Neural crest cell (in vitro differentiated cells): ENCODE measurements at places on chromosomes 12 and 14. TPM values are rescaled to one million over a fixed set of nuclear protein-coding genes. Genes with fewer than 3 reads are reported as not detected.
A peak's percentile ranks its signal among the peaks of the same experiment; 100 is the strongest.

- DNase-seq = no peak
Measured at GRCh38 chr14:59564366-59564765, 12.2 kb downstream of the CCDC175 start.

AKAP5 gene
- total RNA-seq = 1.3 and 1.4 TPM in 2 replicates

FOXN4 gene
- 1.3 and 1.7 TPM in 2 replicates for total RNA-seq

GRCh38 chr12:27332714-27333402, at the start of gene BMAL2:
TSS of gene BMAL2 (plus strand) at chr12:27332836. CDS start at chr12:27333073, 237 bp downstream.
- peak; percentile 58 for DNase-seq

ARHGEF40 gene
- total RNA-seq = 72.7 and 73.8 TPM in 2 replicates

GRCh38 chr12:30643366-30643765, 52.3 kb downstream of the IPO8 start:
- no peak for DNase-seq

C12orf43 gene
- 25.3 and 25.8 TPM in 2 replicates for total RNA-seq

DNA sequence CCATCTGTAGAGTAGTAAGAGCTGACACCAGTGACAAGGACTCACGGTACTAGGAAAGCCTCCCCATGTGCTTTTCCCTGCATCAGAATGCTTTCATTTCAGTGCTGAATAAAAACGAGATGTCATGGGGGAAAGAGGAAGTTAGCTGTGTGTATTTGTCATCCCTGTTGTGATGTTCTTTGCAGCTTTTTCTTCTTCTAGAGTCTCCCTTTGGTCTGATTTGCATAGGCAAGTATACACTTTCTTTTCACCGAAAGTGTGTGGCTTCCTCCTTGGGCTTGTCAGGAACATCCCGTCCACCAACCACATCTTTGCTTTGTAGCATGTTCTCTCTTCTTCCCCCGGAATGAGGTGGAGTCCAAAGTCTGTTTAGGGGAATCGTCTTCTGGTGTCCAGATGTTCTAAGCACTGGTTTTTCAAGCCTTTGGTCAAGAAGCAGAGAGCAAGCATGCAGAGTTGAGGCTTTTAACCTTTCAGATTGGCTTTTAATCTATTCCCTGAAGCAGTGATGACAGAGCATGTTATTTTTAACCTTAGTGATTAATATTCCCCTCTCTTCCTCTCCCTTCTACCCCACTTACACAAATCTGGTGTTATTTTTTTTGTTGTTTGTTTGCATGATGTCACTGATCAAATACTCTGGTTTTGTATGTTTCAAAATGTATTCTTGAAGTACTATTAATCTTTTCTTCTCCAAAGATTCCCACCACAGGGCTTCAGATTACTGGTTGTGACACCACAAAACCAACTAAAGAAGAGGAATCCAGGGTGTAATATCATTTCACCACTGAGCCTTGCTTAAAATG, 163.4 kb downstream of the SAMD4A start:
- no peak for DNase-seq

DNA sequence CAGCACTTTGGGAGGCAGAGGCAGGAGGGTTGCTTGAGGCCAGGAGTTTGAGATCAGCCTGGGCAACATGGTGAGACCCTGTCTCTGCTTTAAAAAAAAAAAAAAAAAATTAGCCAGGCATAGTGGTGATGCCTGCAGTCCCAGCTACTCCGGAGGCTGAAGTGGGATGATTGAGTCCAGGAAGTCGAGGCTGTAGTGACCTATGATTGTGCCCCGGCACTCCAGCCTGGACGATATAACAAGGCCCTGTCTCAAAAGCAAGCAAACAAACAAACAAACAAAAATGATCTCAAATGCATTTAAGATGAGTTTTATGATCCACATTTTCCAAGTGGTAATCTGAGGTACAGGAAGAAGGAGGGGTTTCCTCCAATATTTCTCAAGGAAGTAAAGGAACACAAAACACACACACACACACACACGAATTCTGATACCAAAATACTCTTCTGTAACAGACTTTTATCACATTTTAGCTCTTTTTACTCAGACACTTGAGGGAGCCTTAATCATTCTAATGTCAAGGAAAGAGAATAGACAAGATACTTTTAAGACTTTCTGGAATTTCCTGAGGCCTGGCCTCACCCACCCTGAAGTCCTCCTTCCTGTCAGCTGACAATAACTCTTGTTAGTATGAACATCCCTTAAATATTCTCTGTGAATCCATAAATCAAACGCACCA, 44.4 kb upstream of the CERS5 start:
- DNase-seq = no peak

- DNase-seq = peak; percentile 36
Measured at GRCh38 chr12:14185427-14186192, 179.9 kb upstream of the ATF7IP start.

DNA sequence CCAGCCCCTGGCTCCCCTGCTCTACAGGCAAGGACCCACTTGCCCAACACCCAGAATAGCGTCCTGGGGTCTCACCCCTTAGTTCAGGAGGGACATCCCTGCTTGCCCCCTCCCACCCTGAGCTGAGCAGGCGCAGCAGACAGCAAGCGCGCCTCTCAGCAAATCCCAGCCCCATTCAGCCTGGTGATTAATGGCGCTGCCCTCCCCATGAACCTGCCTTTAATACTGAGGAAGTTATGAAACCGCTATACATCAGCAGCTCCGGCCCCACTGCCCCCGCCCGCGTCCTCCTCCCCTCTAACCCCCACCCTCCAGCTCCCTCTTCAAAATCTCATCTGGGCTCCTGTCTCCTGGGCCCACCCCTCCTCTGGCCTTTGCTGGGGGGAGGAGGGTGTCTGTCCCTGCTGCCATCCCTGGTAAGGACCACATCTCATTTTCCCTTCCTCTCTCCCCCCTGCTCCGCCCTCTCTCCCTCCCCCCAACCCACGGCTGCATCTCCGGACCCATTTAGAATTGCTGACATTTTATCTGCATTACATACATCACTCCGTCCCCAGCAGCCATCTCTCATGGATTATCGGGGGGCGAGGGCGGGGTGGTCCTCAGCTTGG, 7.1 kb upstream of the SMUG1 start:
- no peak for DNase-seq

NID2 gene
- total RNA-seq = 41.6 and 42.5 TPM in 2 replicates

DNA sequence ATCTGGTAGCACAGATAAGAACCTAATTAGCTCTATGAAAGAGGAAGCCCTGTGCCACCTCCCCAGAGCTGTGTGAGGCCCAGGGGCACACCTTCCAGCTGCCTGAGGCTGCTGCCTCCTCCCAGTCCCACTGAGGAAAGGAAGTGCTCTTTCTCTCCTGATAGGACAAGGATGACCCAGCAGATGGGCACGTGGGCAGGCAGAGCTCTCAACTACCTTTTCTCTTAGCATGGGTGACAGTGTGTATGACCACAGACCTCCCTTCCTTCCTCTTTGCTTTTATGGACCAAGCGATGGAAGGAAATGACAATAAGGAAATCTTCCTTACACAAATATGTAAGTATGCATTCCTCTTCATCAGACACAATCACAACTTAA, 127.6 kb upstream of the AMIGO2 start:
- DNase-seq = no peak

PLEKHG7 gene
- total RNA-seq = not detected in 2 replicates

DNA sequence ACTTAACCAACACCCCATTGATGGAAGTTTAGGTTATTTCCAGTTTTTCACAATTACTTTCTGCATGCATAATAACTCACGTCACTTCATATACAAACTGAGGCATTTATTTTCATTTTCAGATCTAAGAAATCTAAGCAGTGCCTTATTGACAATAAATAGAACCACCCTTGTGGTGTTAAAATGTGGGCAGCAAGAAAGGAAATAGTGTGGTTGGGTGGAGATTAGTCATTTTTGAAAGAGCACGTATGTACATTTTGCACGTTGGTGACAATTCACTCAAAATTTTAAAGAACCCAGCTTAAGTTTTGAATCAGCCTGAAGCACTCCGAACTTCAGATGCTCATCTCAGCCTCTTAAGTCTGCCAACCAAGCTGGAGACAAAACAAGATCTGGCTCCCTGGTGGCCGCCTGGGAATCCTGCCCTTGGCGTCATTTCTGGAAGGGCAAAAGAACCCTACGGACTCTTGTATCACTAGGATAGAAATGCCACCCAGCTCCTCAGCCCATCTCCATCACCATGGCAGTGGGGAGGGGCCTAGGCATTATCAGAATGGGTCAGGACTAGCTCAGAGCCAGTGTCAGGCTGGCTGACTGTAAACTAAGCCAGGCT, 89.5 kb upstream of the BCL2L14 start:
- DNase-seq = no peak

DNA sequence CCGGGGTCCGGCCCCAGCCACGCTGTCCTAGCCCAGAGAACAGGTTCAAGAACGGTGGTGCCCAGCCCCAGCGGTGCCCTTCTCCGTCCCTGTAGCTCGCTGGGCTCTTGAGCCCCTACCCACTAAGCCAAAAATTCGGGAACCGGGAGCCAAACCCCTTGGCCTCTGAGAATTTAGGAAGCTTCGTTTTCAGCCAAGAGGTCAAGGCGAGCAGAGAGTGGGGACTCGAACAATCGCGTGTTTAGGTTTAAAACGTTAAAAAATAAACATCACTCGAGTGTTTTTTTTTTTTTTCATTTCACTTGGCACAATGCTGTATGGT, 6.2 kb downstream of the SIX1 start:
- no peak for DNase-seq

- DNase-seq = no peak
Measured at GRCh38 chr14:65287264-65288131, 125.0 kb upstream of the FUT8 start.

CBLN3 gene
- total RNA-seq = 0.86 and 1.0 TPM in 2 replicates

- no peak for DNase-seq
Measured at GRCh38 chr12:112096667-112097066, 11.9 kb downstream of the NAA25 start.

- DNase-seq = no peak
Measured at GRCh38 chr12:85504624-85505023, 224.6 kb downstream of the ALX1 start.

GRIN2B gene
- 1.0 and 1.1 TPM in 2 replicates for total RNA-seq

DNA sequence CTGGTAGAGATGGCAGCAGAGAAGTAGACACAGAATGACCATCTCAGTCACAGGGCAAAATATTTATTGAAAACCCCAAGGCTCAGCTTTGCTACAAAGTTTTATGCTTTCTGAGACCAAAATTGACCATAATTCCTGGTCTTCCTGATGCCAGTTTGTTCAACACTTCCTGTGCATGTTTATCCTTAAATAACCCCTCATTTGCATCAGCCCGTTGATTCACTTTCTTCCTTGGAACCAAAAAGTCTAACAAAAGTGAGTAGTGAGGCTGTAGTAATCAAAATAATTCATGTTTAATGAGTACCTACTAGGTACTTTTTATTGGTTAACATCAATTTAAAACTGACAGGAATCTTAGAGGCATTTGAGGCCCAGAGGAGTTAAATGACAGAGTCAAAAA, 51.7 kb downstream of the TRHDE start:
- DNase-seq = no peak

GRCh38 chr12:19890024-19890423, 450.7 kb downstream of the AEBP2 start:
- no peak for DNase-seq

DNA sequence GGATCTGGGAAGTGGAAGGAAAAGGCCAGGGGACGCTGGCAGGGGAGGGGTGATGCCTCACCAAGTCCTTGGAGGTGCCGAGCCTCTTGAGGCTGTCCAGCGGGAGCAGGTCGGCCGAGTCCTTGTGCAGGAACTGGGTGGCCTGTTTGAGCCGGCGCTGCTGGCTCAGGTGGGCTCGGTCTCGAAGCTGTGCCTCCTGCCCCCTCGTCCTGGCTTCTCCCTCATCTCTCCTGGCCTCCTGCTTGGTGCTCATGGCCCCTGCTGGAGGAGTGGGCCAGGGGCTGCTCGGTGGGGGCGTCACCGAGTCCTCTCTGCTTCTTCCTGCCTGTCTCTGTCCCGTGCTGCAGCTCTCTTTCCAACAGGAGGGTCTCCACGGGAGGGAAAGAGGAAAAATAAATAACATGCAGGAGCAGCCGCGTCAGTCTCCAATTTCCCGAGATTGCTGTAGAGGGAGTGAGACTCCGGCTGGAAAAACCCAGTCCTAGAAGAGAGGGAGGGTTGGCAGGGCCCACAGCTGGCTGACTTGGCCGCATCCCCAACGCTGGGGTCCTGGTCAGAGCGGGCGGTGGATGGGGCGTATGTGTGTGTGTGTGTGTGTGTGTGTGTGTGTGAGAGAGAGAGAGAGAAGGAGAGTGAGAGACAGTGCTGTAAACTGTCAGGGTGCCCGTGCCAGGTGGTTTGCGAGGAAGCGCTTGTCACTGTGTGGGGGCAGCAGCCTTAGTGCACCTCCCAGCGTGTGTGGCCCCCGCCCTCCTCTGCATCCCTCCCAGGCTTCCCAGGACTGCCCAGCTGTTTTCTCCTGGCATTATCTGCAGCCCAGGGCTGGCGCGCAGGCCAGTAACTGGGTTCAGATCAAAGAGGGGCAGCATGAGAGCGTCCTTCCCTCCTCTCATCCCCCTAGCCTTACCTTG, at the start of gene NRIP2:
Gene NRIP2, minus strand, starts transcription at position 455 of the 911 bp plus-strand sequence. Its CDS starts 52 bp downstream, at position 403.
- DNase-seq = no peak

- DNase-seq = no peak
Measured at GRCh38 chr12:59119676-59120075, 199.4 kb upstream of the LRIG3 start.

GRCh38 chr14:69593018-69593677, 18.2 kb upstream of the SUSD6 start:
- no peak for DNase-seq

- DNase-seq = no peak
Measured at GRCh38 chr12:90999966-91000365, 4.8 kb downstream of the EPYC start.

- DNase-seq = peak; percentile 23
Measured at GRCh38 chr12:111409780-111410430, 4.2 kb downstream of the SH2B3 start.

DNA sequence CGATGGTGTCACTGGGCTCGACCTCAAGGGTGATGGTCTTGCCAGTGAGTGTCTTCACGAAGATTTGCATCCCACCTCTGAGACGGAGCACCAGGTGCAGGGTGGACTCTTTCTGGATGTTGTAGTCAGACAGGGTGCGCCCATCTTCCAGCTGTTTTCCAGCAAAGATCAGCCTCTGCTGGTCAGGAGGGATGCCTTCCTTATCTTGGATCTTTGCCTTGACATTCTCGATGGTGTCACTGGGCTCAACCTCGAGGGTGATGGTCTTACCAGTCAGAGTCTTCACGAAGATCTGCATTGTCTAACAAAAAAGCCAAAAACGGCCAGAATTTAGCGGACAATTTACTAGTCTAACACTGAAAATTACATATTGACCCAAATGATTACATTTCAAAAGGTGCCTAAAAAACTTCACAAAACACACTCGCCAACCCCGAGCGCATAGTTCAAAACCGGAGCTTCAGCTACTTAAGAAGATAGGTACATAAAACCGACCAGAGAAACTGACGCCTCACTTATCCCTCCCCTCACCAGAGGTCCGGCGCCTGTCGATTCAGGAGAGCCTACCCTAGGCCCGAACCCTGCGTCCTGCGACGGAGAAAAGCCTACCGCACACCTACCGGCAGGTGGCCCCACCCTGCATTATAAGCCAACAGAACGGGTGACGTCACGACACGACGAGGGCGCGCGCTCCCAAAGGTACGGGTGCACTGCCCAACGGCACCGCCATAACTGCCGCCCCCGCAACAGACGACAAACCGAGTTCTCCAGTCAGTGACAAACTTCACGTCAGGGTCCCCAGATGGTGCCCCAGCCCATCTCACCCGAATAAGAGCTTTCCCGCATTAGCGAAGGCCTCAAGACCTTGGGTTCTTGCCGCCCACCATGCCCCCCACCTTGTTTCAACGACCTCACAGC, 717 bp downstream of the UBC start:
- peak; percentile 48 for DNase-seq

RTN1 gene
- total RNA-seq = 14.9 and 18.0 TPM in 2 replicates

- no peak for DNase-seq
Measured at GRCh38 chr14:77062261-77062660, 33.8 kb upstream of the IRF2BPL start.

LRTM2 gene
- total RNA-seq = 0.19 TPM in 1 of 2 replicates, not detected in the other
